M059J (cell line): ENCODE measurements at places on chromosomes 12 and 14.

DNA sequence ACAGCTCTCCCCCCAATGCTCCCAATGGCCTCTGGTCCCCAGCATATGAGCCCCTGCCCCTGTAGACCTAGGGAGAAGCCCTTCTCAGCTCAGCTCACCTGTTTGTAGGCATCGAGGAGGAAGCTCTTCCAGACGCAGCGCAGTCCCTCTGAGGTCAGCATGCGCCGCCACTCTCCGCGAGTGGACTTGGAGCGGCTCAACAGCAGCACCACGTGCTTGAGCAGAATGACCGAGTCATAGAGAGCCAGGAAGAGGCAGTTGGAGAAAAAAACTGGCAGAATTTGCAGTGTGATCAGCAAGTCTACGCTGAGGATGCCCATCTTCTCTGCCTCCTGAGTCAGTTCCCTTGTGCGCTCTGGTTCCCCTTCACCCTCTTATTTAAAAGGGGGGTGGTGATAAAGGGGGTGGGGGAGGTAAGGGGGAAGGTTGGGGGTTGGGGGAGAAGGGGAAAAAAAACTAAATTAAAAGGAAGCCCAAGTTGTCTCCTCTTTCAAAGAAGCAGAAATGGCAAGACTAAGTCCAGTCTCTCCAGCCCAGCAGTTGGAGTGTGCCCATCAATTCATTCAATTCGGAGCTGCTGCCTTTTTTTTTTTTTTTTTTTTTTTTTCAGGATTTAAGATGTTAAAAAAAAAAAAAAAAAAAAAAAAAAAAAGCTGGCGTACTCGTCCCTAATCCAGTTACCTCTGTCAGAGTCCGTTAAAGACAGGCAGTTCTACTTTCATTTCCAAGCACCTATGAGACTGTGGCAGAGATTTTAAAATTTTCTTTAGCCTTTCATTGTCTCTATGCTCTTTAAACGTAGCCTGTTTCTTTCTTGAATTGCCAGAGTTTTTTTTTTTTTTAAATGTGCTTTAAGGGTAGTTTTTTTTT, at the start of gene DIO2:
Gene DIO2 (minus strand): TSS at position 352 of the 870 bp plus-strand sequence. CDS start 32 bp downstream, at position 320.
- DNase-seq, result peak; percentile 83

DNA sequence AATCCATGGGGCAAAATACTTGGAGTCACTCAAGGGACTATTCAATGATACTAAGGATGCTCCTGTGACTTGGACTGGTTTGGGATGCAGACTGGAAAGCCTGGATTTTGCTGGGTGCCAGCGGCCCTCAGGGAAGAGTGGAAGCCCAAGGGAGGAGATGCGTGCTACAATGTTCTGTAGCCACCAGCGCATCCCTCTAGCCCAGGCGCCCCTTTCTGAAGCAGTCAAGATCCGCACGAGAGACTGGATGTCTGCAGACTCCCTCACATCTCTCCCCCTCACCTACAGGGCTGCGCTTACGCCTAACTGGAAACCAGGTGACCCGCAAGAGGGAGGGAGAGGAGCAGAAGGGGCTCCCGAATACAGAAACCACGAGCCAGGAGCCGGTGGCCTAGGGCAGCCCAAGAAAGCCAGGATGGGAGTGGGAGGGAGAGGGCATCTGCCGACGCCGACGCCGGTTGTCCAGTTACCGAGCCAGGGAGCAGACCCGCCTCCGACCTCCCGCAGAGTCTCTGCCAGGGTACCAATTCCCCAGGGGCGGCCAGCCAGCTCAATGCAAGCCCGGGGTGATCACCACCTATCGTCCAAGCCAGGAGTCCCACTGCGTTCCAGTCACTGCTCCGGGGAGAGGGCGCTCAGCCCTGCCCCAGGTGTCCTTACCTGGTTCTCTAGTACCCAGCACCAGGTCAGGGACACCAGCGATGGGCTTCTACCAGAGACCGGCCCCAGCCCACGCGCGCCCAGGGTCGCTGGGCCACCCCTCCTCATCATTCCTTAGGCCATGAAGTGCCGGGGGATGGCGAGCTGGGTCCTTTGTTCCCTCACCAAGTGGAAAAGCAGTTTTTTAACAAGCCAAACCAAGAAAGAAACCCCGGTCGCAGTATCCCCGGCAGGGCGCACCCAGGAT, 1.2 kb downstream of the NTN4 start:
- DNase-seq, result peak; percentile 56

GRCh38 chr12:101746661-101747060, 7.4 kb upstream of the SYCP3 start:
- DNase-seq, result no peak

GRCh38 chr14:36506732-36507614, 13.1 kb downstream of the NKX2-1 start:
- no peak for DNase-seq

DNA sequence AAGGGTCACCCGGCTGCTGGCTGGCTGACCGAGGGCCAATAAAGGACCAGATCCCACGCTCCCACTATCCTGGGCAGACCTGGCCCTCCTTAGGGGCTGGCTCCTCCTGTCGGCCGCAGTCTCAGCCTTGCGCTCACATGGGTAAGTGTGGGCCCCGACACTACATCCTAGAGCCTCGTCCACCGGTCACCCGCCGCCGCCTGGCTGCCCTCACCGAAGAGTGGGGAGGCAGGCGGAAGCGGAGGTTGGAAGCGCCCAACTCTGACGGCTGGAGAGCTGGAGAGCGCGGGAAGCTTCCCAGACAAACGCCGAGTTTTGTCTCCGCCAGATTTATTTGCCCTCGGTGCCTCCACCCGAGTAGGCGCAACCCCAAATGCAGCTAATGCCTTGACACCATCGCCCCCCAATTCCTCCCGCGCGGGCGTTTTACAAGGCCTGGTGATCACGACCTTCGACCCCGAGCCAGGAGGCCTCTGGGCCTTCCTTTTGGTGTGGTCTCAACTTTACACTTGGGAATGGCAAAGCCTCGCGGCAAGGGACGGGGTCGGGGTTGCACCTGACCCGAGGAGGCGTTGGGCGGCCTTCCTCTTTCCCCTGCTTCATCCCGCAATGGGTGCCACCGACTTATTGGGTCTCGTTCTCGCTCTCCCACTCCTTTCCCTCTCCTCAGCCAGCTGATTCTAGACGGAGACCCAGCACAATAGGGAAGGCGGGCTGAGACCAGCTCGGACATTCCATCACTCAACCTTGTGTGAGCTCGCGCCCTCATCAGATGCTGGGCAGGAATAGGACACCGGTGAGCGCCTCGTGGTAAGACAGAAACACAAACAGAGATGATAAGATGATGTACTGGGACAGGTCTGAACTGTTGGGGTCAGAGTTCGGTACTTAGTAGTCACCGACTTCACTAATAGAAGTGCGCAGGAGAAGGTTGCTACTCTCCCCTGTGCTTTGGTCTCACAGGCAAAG, 78.3 kb upstream of the ANO4 start:
- DNase-seq, result no peak

- DNase-seq, result no peak
These were observed 8.0 kb upstream of the RTRAF start for GRCh38 chr14:51981218-51981854.

DNA sequence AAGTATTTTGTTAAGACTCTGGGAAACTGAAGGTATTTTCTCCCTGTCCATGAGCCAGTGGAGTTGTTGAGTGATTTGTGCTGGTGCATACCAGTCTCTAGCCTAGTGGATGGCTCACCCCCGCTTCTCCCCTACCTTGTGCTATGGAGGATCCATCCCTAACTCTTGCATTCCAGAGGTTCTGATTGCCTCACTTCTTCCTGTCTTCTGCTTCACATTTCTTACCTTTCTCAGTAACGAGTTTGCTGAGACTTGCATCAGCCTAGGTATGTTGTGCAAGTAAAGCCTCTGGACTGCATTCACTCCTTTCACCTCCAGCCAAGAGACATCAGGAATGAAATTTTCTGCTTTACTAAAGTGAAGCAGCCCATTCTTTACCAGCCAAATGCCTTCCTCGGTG, 391.6 kb downstream of the ZFP36L1 start:
- no peak for DNase-seq

DNA sequence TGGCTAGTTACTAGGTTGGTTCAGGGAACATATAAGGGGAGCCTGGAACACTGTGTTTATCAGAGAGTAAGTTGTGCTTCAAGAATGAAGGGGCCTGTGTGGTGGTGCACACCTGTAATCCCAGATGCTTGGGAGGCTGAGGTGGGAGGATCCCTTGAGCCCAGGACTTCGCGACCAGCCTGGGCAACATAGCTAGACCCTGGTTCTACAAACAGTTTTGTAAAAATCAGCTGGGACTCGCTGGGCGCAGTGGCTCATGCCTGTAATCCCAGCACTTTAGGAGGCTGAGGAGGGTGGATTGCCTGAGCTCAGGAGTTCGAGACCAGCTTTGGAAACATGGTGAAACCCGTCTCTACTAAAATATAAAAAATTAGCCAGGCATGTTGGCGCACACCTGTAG, 42.1 kb upstream of the GPR132 start:
- DNase-seq, result no peak

- DNase-seq, result no peak
These were observed 943.2 kb downstream of the TMTC2 start for GRCh38 chr12:83629931-83630330.

DNA sequence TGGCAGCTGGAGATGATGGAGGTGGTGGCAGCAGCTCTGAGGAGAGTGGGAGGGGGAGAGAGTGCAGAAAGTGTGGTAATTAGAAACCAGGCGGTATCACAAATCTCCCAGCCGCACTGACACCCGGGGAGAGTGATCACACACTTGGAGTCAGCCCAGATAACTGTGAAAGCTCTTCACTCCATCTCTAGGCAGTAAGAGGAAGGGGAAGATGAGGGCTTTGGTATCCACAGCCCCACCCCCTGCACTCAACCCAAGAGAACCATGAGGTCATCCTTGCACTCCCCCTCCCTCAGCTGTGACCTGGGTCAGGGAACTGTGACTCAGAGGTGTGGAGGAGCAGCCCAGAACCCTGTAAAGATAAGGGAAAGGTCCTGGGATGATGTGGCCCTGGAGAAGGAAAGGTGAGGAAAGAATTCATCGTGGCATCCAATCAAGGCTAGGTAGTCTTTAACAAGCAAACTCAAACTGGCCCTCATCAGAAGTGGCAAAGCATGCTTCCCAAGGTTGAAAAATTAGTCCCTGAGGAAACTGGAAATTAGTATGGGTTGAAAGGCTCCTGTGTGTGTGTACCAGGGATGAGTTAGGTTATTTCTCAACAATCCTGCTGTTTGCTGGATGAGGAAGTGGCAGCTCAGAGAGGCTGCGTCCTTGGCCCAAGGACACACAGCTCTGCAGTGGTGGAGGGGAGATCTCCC, 111.0 kb upstream of the LHX5 start:
- DNase-seq, result peak; percentile 63

- no peak for DNase-seq
These were observed 20.2 kb downstream of the HDAC7 start for GRCh38 chr12:47799357-47799955.

DNA sequence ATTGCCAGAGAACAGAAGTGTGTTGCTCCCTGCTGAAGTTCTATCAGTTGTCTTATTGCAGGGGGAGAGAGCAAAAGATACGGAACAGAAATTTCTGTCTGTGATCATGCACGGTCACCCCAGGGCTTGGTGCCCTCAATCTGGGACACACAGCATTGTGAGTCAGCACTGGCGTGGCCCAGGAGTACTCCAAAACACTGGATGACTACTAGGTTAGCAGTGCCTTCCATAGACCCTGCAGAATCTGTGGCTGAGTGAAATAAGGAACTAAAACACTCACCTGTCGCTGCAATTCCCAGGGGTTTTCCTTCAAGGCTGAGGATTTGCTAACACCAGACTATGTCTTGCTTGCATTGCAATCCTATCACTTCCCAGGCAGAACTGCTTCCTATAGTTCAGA, 165.5 kb downstream of the ANO6 start:
- peak; percentile 18 for DNase-seq

GRCh38 chr12:127162902-127163301, 1104.1 kb upstream of the TMEM132C start:
- DNase-seq, result peak; percentile 76

DNA sequence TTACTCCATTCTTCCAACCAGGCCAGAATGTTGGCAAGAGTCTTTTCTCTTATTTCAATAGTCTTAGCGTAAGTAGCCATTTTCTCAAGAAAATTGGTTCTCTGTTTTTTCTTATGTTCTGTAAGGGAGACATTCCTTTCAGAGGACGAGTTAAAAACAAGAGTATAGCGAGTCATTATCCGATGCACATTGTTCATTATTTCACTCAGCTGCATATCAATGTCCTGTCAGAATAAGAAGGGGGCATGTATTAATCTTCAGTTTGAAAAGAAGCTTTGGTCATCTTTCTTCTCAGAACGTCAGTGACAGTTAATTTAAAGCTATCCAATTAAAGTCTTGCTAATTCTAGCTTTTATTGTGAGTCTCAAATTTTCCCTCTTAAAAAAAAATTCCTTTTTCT, 33.3 kb downstream of the FAM186A start:
- no peak for DNase-seq

- no peak for DNase-seq
These were observed 2.5 kb downstream of the CHGA start for GRCh38 chr14:92925446-92925845.

DNA sequence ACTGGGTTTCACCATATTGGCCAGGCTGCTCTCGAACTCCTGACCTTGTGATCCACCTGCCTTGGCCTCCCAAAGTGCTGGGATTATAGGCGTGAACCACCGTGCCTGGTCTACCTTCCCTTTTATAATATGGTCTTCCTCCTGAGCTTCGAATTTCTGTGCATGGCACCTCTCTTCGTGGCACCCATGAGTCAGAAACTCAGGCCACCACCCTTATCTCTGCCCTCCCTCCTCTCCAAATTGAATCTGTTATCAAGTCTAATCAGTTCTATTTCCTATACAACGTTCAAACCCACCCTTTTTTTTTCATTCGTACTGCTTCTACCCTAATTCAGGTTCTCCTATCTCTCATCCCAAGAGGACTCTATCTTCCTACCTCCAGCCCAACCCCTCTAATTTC, 5.0 kb upstream of the TINF2 start:
- DNase-seq, result no peak

DNA sequence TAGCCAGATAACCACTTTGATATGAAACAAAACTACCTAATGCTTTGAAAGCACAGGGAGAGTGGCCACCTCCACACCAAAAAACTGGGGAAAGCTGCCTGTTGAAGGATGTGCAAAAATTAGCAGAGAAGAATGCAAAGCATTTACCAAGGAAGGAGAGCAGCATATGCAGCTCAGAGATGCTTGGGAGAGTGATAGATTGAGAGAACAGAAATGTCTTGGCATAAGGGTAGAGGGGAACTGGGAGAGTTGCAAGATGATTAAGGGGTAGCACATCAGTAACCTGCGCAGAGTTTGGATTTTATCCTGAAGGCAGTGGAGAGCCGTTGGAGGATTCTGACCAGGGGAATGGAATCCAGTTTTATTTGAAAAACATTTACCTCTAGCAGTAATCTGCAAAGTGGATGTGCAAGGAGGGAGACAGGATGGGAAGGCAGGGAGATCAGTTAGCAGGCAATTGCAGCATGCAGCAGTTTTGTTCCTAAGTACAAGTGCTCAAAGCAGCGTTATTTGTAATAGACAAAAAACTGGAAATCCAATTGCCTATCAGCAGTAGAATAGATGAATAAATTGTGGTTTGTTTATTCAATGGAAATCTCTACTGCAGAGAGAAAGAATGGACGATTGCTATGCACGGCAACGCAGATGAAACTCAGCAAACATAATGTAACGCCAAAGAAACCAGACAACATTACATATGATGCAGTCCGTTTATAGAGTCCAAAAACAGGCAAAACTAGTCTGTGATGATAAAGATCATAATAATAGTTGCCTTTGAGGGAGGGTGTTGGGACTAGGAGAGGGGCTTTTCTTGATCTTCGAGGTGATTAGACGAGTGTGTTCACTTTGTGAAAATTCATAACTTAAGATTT, 81.5 kb downstream of the BHLHE41 start:
- DNase-seq, result no peak
